Upper lobe of left lung (tissue), 6 donors: ENCODE measurements at places on chromosomes 4 and X. TPM values are rescaled to one million over a fixed set of nuclear protein-coding genes. Genes with fewer than 3 reads are reported as not detected.

PDE5A gene
- total RNA-seq = 23.0 TPM

GRCh38 chr4:85391589-85392410 is 83.2 kb upstream of the ARHGAP24 start:
- DNase-seq = no peak

DNA sequence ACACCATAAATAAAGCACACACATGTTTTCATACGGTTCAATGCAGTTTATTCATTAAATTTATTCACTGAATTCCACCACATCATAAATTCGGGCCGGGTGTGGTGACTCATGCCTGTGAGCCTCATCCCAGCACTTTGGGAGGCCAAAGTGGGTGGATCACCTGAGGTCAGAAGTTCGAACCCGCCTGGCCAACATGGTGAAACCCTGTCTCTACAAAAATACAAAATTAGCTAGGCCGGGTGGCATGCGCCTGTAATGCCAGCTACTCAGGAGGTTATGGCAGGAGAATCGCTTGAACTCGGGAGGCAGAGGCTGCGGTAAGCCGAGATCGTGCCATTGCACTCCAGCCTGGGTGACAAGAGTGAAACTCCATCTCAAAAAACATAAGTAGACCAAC is 131.6 kb downstream of the PDS5A start:
- DNase-seq = no peak

CHST7 gene
- total RNA-seq = 5.3 TPM

DNA sequence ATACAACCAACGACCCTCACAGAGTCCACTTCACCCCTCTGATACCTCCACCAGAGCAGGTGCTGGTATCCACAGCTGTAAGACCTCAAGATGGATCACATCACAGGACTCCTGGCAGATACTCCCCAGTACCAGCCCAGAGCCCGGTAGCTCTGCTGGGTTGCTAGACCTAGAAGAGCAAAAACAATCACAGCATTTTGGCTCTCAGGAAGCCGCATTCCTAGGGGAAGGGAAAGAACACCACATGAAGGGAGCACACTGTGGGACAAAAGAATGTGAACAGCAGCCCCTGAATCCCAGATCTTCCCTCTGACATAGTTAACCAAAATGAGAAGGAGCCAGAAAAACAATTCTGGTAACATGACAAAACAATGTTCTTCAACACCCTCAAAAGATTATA is 303.1 kb upstream of the GRIA3 start:
- no peak for DNase-seq

DNA sequence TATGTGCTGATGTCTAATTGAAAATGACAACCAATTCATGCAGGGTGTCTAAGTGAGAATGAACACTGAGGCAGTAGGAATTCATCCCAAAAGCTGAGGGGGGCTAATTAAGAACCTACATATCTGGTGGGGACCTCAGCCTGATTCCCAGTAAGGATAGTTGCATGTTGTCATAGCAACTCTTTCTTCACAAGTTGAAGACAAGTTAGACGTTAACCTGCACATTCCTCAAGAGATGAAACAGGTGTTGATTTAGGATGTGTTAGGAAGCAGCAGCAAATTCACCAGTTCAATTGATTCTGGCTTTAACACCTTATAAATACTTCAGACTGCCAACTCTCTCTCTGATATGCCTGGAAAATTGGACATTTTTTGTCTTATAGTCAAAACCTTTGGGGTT is 7.3 kb downstream of the FNIP2 start:
- DNase-seq = no peak

GRCh38 chrX:65203545-65203944 is 227.3 kb upstream of the ZC4H2 start:
- DNase-seq = no peak

NSG1 gene
- 0.29 TPM for total RNA-seq

DNA sequence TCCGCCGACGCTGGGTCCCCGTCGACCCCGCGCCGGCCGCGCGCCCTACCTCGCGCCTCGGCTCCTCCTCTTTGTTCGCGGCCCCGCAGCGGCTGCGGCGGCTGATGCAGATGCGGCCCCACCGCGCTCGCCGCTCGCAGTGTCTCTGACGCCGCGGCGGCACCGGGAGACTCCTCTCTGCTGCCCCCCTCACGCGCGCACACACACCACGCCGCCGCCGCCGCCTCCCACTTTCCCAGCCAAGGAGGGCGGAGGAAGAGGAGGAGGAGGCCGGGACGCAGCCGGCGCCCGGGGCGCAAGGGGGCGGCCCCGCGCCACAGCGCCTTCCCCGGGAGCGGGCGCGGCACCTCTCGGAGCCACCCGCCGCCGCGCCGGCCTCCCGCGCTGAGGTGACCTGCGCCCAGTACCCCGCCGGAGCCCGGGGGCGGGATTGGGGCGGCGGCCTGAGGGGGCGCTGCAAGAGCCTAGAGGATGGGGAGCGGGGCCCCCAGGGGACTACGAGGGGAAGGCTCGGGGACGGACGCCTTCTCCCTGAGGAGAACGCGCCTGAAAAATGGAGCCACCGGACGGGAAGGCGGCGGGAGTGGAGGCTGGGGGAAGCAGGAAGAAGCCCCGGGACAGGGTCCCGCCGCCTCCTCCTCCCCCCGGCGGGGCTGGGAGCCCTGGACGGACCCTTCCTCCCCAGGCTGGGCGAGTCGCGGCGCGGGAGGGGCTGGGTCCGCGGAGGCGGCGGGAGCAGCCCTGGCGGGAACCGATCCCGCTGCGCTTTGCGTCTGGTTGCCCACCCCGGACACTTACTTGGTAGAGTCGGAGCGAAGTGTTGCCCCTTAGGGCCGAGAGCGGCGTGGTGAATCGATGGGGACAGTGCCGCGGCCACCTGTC is at the start of gene SH3RF1:
TSS of gene SH3RF1 (minus strand) at position 147 of the 882 bp plus-strand sequence. CDS start 1,744 bp downstream, outside the sequence.
- peak; percentile 96 for DNase-seq

GRCh38 chr4:155122382-155122781 is 86.1 kb upstream of the NPY2R start:
- no peak for DNase-seq

DNA sequence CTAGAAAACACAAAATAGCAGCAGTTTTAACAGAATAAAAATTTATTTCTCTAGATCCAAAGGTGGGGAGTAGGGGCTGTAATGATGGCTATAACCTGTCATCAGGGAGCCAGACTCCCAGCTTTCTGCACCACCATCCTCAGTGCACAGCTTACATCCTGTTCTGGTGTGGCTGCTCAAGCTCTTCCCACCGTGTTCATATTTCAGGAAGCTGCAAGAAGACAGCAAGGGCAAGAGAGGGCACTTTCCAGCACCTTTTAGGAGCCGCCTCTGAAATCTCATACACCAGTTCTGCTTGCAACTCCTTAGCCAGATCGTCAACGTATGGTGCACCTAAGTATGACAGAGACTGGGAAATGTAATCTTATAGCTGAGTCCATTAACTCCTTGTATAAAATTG is 253.7 kb downstream of the CENPC start:
- no peak for DNase-seq

DNA sequence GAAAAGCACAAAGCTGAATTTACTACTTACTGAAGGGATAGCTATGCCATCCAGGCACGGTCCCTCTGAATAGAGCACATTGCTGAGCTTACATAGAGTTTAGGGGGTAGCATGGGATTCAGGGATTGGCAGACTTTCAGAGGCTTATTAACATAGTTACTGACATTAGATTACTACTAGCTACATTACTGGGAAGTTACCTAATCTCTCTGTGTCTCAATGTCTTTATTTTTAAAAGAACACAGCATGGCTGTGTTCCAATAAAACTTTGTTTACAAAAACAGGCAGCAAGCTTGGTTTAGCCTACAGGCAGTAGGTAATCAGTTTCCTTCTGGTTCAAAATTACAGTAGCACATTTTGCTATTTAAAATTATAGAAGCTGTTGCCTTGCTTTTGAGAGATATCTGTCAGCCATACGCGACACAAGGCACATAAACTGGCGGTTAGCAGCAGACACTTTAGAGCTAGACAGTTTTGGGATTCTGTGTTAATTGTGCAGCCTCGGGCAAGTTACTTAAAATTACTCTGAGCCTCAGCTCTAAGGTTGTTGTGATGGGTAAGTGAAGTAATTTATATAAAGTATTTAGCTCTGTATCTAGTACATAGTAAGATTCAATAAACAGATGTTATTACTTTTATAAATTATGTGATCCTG is 6.9 kb downstream of the KLHL8 start:
- no peak for DNase-seq
